ENCODE measurements at places on chromosomes 16 and 17.

GRCh38 chr17:34371405-34372100 lies 8.5 kb upstream of the CCL1 start:
- no peak for DNase-seq
- no peak overlapping the region for H3K27ac ChIP-seq
- no peak overlapping the region for H3K4me3 ChIP-seq
- H3K27me3 ChIP-seq = no peaks in the 10 kb centered on the region
- H3K36me3 ChIP-seq = no peaks in the 10 kb centered on the region

- no peaks in the 10 kb centered on the region for H3K4me1 ChIP-seq
- H3K27me3 ChIP-seq = peaks cover 78% of the 10 kb centered on the region
- H3K4me3 ChIP-seq = no peak overlapping the region
- H3K36me3 ChIP-seq = no peaks in the 10 kb centered on the region
- H3K27ac ChIP-seq = no peak overlapping the region
Measured at GRCh38 chr16:85900027-85900792, 1.2 kb downstream of the IRF8 start.

DNA sequence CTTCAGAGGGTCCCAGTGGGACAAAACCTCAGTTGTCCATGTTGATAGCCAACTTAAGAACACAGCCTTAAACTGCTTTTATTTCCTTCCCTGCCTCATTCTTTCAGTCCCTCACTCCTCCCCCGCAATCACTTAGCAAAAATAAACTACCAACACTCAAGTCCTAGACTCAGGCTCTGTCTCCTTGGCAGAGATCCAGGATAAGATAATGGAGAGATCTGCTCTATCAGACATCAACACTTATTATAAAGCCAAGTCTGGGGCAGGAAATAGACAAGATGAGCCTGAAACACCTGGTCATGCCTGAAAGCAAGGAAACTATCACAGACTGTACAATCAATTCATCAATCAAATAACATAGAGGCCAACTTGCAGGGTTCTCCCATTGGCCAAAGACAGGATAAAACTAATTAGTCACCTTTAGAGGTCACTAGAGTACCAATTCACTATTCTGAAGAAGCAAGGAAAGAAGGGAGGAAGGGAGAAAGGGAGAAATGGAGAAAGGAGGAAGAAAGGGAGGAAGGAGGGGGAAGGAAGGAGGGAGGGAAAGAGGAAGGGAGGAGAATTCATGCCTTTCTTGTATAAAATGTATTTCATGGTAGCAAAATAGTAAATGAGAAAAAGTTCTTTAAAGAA lies 15.7 kb downstream of the HYDIN start:
- H3K27me3 ChIP-seq = peaks cover 16% of the 10 kb centered on the region
- H3K27ac ChIP-seq = no peak overlapping the region
- no peak overlapping the region for H3K4me3 ChIP-seq
- H3K4me1 ChIP-seq = no peaks in the 10 kb centered on the region

DNA sequence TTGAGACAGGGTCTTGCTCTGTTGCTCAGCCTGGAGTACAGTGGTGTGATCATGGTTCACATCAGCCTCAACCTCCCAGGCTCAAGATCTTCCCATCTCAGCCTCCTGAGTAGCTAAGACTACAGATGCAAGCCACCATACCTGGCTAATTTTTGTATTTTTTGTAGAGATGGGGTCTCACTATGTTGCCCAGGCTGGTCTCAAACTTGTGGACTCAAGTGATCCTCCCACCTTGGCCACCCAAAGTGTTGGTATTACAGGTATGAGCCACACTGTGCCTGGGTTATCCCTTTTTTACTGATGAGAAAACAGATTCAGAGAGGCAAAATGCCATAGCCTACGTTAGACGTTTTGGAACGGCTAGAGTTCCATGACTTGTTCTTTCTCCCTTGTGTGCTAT lies 30.1 kb downstream of the SNX29 start:
- H3K36me3 ChIP-seq = no peaks in the 10 kb centered on the region
- H3K4me1 ChIP-seq = no peaks in the 10 kb centered on the region
- H3K4me3 ChIP-seq = no peak overlapping the region
- no peak for DNase-seq
- no peak overlapping the region for H3K27ac ChIP-seq

GRCh38 chr17:36591434-36592315 lies at the start of gene DHRS11:
Gene DHRS11 (plus strand): TSS chr17:36591879. CDS start chr17:36592010, 131 bp downstream.
- H3K4me3 ChIP-seq = peak within 1 kb of the TSS; percentile 85
- no peaks in the 10 kb centered on the region for H3K27me3 ChIP-seq
- H3K4me1 ChIP-seq = no peaks in the 10 kb centered on the region
- H3K27ac ChIP-seq = peak within 1 kb of the TSS; percentile 36

DNA sequence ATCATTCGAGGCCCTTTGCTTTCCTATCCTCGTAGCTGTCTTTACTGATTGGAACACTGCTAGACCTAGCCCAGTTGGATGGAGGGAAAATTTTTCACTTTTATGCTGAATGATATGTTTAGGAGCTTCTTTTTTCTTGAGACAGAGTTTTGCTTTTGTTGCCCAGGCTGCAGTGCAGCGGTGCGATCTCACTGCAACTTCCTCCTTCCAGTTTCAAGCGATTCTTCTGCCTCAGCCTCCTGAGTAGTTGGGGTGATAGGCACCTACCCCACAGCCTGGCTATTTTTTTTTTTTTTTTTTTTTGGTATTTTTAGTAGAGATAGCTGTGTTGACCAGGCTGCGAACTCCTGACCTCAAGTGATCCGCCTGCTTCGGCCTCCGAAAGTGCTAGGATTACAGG lies 17.3 kb upstream of the PSMC5 start:
- DNase-seq = no peak
- no peaks in the 10 kb centered on the region for H3K4me1 ChIP-seq
- H3K27me3 ChIP-seq = no peaks in the 10 kb centered on the region
- H3K36me3 ChIP-seq = peaks cover 100% of the 10 kb centered on the region
- no peak overlapping the region for H3K27ac ChIP-seq

DNA sequence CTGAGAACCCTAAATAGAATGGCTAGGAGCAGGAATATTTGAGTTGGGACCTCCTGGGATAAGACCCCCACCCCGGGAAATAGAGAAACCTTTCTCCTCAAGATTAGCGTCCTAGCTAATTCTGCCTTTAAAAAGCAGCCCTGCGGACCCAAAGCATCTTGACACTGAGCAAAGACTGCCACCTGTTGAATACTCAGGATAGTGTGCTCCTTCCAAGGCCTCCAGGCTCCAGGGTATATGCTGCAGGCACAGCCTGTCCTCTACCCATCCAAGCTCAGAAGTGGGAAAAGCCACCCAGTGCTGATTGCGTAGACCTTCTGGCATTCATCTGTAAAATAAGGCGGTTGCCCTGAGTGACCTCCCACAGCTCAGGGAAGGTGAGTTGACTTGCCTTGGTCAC lies 456.2 kb upstream of the DYNLRB2 start:
- H3K36me3 ChIP-seq = no peaks in the 10 kb centered on the region
- H3K27me3 ChIP-seq = no peaks in the 10 kb centered on the region
- no peaks in the 10 kb centered on the region for H3K4me1 ChIP-seq
- H3K4me3 ChIP-seq = no peak overlapping the region
- DNase-seq = no peak

- H3K4me1 ChIP-seq = no peaks in the 10 kb centered on the region
- no peak overlapping the region for H3K4me3 ChIP-seq
- H3K27me3 ChIP-seq = no peaks in the 10 kb centered on the region
- no peak overlapping the region for H3K27ac ChIP-seq
- DNase-seq = no peak
Measured at GRCh38 chr17:4715063-4715744, 4.8 kb downstream of the ARRB2 start.

- no peak overlapping the region for H3K4me3 ChIP-seq
- H3K36me3 ChIP-seq = peaks cover 99% of the 10 kb centered on the region
- no peaks in the 10 kb centered on the region for H3K4me1 ChIP-seq
- no peaks in the 10 kb centered on the region for H3K27me3 ChIP-seq
- H3K27ac ChIP-seq = no peak overlapping the region
- DNase-seq = no peak
Measured at GRCh38 chr16:74633686-74634085, 26.8 kb upstream of the GLG1 start.

GRCh38 chr17:27199948-27200347 lies 94.0 kb upstream of the WSB1 start:
- no peaks in the 10 kb centered on the region for H3K4me1 ChIP-seq
- no peaks in the 10 kb centered on the region for H3K27me3 ChIP-seq
- no peak overlapping the region for H3K27ac ChIP-seq
- H3K36me3 ChIP-seq = no peaks in the 10 kb centered on the region
- no peak for DNase-seq
- no peak overlapping the region for H3K4me3 ChIP-seq

DNA sequence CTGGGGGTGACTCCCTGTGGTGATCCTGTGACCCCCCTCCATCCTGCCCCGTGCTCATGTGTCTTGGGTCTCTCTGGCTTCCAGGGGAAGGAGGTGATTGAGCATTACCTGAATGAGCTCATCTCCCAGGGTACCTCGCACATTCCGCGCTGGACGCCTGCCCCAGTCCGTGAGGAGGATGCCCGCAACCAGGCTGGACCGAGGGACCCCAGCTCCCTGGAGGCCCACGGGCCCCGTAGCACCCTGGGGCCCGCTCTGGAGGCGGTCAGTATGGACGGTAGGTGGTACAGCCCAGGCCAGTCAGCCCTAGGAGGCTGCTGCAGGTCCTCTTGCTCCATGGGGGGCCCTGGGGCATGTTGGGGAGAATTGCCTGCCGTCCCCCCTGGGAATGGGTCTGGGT lies 33.6 kb downstream of the SEC14L5 start:
- no peaks in the 10 kb centered on the region for H3K36me3 ChIP-seq
- no peak for DNase-seq
- H3K4me3 ChIP-seq = no peak overlapping the region
- H3K4me1 ChIP-seq = no peaks in the 10 kb centered on the region

- no peaks in the 10 kb centered on the region for H3K27me3 ChIP-seq
- H3K27ac ChIP-seq = no peak overlapping the region
- no peak overlapping the region for H3K4me3 ChIP-seq
- H3K36me3 ChIP-seq = peaks cover 93% of the 10 kb centered on the region
- DNase-seq = no peak
Measured at GRCh38 chr17:82058230-82058854, 6.6 kb downstream of the GPS1 start.

- H3K4me3 ChIP-seq = no peak overlapping the region
Measured at GRCh38 chr17:66337866-66338485, 35.6 kb downstream of the PRKCA start.

DNA sequence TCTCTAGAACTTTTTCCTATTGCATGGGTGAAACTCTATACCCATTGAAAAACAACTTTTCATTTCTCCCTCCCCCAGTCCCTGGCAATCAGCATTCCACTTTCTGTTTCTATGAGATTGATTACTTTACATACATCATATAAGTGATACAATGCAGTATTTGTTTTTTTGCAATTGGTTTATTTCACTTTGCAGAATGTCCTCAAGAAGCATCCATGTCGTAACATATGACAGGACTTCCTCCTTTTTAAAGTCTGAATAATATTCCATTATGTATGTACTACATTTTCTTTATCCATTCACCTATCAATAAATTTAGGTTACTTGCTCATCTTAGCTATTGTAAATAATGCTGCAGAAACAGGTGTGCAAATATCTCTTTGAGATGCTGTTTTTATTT lies 8.8 kb downstream of the IL21R start:
- no peaks in the 10 kb centered on the region for H3K27me3 ChIP-seq
- no peaks in the 10 kb centered on the region for H3K36me3 ChIP-seq
- DNase-seq = no peak
- no peak overlapping the region for H3K4me3 ChIP-seq
- no peak overlapping the region for H3K27ac ChIP-seq

GRCh38 chr17:42201458-42201772 lies 7.1 kb upstream of the GHDC start:
- DNase-seq = no peak
- no peak overlapping the region for H3K27ac ChIP-seq
- H3K4me1 ChIP-seq = no peaks in the 10 kb centered on the region
- H3K27me3 ChIP-seq = no peaks in the 10 kb centered on the region
- H3K4me3 ChIP-seq = no peak overlapping the region

DNA sequence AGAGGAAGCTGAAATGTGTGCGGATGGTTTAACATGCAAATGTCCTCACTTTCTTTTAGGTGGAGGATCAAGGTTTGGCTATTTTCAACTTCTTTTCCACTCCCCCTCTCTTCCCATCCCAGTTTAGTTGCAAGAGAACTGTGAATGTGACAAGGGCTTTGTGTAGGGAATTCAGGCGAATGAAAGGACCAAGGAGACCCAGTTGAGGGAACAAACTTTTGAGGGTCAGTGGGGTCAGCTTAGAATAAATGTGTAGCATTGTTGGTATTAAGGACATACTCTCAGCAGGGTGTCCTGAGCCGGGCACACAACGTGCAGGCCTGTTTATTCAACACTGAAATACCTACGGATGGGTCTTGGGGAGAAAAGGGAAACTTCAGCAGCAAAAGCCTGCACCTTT lies 346.0 kb downstream of the PMP22 start:
- no peak overlapping the region for H3K4me3 ChIP-seq
- H3K27me3 ChIP-seq = no peaks in the 10 kb centered on the region
- H3K27ac ChIP-seq = no peak overlapping the region
- no peak for DNase-seq
- peaks cover 12% of the 10 kb centered on the region for H3K4me1 ChIP-seq
- no peaks in the 10 kb centered on the region for H3K36me3 ChIP-seq

- H3K4me3 ChIP-seq = no peak overlapping the region
- DNase-seq = peak; percentile 82
- peaks cover 2% of the 10 kb centered on the region for H3K36me3 ChIP-seq
Measured at GRCh38 chr17:3659541-3660111, 8.8 kb downstream of the TAX1BP3 start.

GRCh38 chr17:36857698-36858097 lies 79.6 kb upstream of the LHX1 start:
- H3K36me3 ChIP-seq = no peaks in the 10 kb centered on the region
- H3K4me3 ChIP-seq = no peak overlapping the region
- H3K27me3 ChIP-seq = no peaks in the 10 kb centered on the region
- DNase-seq = no peak
- H3K4me1 ChIP-seq = peaks cover 32% of the 10 kb centered on the region
- H3K27ac ChIP-seq = peak overlapping the region; percentile 70

- H3K27me3 ChIP-seq = no peaks in the 10 kb centered on the region
- H3K27ac ChIP-seq = no peak overlapping the region
- H3K4me3 ChIP-seq = no peak overlapping the region
- peaks cover 87% of the 10 kb centered on the region for H3K36me3 ChIP-seq
- no peak for DNase-seq
Measured at GRCh38 chr17:16003841-16004240, 4.2 kb downstream of the TTC19 start.

GRCh38 chr17:73744411-73744810 lies 100.2 kb upstream of the SDK2 start:
- H3K27ac ChIP-seq = no peak overlapping the region
- H3K4me1 ChIP-seq = no peaks in the 10 kb centered on the region
- H3K36me3 ChIP-seq = no peaks in the 10 kb centered on the region

Data from RWPE2 (cell line).